ENCODE measurements at places on chromosomes 3 and 15.

- DNase-seq: no peak
Observed at GRCh38 chr3:150330872-150331271, 77.2 kb upstream of the TSC22D2 start.

- DNase-seq: no peak
Observed at GRCh38 chr3:42153039-42153438, 61.9 kb downstream of the TRAK1 start.

DNA sequence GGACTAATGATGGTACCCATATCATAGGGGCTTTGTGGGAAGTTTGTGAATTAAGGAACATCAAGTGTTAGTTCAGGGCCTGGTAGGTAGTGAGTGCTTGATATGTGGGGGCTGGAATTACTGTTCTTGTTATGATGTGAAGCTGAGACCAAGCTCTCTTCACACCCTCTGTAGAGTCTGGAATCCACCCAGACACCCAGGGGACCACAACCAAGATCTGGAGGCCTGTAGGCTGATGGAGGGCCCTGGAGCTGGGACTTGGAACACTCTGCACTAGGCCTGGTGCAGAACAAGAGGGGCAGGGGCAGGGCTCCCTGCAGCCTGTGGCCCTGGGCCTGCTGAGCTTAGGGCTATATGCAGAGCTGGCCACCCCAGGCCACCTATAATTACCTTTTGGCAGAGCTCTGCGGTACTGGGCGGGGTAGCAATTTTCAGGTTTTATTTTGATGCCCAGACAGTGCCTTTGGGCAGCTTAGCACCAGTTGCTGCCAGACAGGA lies 13.1 kb upstream of the PRKCD start:
- DNase-seq: no peak

GRCh38 chr3:46866720-46867549 lies 3.7 kb upstream of the MYL3 start:
- peak; percentile 15 for DNase-seq

DNA sequence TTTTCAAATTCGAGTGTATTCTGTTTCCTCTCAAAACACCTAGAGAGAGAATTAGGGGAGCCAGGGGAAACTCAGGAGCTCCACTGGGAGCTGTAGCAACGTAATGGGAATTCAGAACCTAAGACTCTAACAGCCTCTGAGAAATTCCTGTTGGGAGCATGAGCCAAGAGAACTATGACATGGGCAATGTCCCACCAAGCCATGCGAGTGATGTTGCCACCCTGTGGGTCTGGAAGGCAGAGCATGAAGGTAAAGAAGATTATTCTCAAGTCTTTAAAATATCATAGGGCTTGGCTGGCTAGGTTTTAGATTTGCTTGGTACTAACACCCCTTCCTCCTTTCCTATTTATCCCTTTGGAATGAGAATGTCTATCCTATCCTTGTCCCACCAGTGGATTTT lies 392.6 kb upstream of the ADAMTS9 start:
- no peak for DNase-seq

DNA sequence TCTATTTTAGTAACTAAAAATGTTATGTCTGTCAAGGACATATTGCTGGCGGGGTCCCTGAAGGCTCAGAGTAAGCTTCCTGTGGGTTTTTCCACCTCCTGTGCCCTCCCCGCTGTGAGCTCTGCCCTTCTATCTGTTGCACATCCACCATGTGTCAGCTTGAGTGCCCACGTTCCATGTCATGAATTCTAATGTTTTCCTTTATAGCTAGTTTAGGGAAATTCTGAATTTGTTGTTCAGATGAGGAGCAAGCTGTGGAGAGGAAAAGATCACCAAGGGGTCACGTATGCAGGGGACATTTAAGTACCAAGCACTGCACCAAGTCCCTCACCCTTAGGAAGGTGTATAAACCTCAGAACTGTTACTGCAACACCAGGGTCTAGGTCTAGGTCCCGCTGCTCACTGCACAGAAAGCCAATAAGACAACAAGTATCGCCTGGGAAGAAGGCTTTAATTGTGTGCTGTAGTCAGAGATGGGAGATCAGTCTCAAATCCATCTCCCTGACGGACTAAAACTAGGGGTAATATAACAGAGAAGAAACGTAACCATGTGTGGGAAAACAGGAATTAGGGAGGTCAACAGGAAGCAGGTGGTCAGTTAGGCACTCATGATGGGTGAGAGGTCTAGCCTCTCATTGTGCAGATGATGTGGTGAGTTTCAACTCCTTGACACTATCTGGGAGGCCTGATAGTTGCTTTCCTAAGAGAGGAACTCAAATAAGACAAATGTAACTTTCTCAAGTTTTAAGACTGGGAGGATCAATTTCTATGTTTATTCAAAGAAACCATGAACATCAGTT lies 9.7 kb downstream of the GP9 start:
- DNase-seq: no peak

DNA sequence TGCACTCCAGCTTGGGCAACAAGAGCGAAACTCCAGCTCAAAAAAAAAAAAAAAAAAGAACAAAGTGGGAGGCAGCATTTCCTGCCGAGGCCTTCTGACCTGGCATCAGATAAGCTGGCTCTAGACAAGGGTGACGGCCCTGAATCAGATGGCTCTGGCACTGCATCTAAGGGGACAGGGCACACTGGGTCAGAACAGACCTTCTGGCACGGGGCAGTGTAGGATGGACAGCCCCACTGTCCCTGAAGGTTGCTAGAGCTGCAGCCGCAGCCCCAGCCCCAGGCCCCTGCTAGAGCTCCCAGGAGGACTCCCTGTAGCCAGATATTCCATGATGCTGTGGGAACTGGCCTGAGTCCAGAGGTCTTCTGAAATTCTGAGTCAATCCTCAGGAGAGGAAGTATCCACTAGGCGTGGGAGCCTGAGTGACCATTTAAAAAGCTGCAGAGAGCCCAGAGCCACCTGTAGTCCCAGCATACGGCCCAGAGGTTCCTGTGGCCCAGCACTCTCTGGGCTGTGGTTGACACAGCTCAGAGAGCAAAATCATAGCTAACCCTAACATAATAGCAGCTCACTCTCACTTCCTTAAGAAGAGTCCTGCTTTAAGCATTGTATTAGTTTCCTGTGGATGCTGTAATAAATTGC lies 69.2 kb upstream of the MFGE8 start:
- DNase-seq: no peak

GRCh38 chr3:126883241-126883640 lies 99.7 kb upstream of the PLXNA1 start:
- no peak for DNase-seq

- DNase-seq: no peak
Observed at GRCh38 chr3:184738982-184739381, 27.1 kb upstream of the MAGEF1 start.

GRCh38 chr3:119595639-119596334 lies 1.9 kb upstream of the PLA1A start:
- DNase-seq: no peak

DNA sequence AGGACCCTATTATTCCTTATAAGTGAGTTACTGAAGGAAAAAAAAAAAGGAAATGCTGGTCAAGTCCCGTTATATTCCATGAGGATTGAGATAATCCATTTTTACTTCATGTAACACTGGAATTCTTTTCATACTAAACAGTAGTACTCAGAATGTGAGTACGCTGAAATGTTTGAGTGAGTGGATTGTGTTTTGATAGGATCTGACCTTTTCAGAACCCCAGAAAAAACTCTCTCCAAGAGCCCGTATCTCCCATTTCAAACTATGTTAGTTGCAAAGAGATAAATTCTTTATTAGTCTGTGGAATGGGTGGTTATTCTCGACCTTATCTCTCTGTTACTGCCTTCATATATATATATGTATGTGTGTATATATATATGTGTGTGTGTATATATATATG lies 2.5 kb upstream of the LPP start:
- no peak for DNase-seq

DNA sequence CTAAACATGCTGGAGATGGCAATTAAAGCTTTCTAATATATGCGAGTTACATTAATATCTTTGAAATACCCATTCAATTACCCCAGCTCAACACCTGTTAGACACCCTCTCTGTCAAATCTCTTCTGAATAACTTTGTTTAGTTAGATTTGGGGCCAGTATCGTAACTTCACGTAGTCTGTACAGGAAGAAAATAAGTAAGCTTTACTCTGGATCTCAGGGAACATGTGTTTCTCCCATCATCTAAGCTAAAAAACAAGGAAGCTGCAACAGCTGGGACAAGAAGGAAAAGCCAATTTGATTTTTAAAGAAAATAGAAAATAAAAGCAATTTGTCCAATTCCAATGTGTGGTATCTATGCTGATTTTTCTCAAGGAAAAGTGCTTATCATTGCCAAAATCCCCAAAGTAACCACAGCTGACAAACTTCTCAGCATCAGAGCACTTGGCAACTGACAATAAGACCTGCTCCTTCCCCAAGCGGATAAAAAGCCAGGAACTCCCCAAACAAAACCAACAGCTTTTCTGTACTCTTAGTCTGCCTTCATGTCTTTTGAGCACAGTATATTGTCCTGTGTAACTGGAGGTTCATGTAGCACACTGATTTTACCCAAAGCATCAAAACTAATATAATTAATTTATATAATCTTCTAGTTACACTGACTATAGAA lies 279.1 kb downstream of the ZBTB20 start:
- DNase-seq: no peak

DNA sequence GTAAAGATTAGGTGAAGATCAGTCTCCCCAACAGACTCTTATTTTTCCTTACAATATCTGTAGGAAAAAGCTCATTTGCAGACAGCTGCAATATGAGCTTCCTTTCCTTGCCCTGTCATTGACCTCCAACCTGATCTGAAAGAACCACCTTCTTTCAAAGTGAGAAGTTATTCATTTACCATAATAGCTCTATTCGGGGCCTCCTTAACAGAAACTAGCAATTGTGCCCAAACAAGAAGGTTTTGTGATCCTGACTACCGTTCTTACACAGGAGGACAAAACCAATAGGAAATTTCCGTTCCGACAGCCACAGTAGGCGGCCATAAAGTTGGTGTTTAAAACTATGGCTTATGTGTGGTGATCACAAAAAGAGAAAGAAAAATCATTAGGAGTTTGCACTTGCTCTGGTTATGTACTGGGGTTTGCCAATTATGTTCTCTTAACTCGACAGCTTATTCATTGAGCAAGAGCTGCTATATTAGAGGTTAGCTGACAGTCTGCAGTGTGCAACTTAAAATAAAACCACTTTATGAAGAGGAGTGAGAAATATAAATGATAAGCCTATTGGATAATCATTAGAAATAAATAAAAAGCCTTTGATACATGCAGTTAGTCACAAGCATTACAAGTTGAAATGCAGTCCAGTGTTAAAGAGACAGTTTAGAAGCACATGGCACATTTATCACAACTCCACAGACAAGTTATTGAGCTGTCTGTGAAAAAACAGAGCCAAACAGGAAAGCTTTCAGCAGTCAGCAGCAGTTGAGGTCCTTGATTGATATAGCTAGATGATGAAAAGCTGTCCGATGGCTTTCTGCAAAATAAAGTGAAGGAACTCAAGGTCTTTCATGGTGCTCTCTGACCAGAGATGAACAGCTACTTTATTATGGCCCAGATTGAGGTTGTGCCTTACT lies 199.8 kb downstream of the WDR72 start:
- DNase-seq: no peak
